ENCODE measurements at places on chromosomes 3 and 15.

- DNase-seq: no peak
These were observed 14.6 kb upstream of the CPOX start for GRCh38 chr3:98608029-98608428.

GRCh38 chr3:194905696-194906095 lies 220.0 kb downstream of the FAM43A start:
- no peak for DNase-seq

- no peak for DNase-seq
These were observed 13.5 kb downstream of the TMC3 start for GRCh38 chr15:81360491-81360890.

DNA sequence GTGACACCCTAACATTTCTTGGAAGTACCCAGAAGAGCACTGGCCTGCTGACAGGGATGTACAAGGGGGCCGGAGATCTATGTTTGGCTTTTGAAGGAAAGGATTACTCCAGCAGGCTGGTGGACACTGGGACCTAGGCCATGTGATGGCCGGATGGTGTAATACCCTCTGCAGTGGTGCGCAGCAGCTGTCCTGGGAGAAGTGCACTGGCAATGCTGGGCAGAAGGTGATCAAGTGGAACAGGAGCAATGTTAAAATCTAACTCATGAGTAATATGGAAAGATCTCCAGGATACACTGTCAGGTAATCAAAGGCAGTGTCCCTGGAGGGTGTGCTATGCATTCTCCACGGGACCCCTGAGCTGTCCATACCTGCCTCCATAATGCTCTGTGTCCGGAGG lies 71.2 kb upstream of the POMGNT2 start:
- DNase-seq: no peak

DNA sequence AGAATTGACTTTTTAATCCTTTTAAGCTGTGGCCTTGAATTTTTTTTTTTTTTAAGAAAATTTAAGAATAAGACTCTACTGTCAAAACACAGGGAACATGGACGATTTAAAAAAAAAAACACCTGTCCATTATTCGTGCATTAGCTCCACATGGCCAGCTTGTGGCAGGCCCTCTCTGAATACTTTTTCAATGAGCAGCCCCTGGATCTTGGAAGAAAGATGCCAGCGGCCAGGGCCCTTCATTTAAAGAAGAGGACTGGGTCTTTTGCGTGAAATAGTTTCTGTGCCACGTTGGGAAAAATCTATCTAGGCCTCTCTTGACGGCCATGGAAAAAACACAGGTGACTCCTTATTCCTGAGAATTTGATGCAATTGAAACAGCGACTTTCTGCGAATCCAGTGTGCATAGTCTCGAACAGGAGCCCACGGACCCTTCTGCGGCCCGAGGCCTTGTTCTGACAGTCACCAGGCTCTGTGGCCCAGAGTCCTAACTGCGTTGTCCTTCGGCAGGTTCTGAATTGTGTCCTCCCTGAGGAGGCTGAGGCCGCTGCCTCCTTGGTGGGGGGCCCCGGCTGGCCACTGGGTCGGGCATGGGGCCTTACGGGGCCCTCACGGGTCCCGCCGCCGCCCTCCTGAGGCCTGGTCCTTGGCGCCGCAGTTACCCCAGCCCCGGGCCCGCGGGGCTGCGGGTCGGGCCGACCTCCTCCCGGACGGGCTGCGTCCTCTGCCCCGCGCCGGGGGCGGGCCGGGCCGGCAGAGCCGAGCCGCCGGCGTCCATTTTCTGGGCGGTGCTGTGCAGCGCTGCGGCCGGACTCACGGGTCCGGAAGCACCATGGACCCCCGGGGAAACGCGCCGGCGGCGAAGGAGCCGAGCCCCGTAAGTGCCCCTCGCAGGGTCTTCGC lies 33.5 kb downstream of the ZBTB38 start:
- DNase-seq: no peak

- no peak for DNase-seq
These were observed 28.6 kb downstream of the MEGF11 start for GRCh38 chr15:66224946-66225345.

- DNase-seq: no peak
These were observed 15.0 kb downstream of the LRRK1 start for GRCh38 chr15:100934166-100934565.

GRCh38 chr3:29747991-29748390 lies 467.1 kb downstream of the RBMS3 start:
- no peak for DNase-seq

DNA sequence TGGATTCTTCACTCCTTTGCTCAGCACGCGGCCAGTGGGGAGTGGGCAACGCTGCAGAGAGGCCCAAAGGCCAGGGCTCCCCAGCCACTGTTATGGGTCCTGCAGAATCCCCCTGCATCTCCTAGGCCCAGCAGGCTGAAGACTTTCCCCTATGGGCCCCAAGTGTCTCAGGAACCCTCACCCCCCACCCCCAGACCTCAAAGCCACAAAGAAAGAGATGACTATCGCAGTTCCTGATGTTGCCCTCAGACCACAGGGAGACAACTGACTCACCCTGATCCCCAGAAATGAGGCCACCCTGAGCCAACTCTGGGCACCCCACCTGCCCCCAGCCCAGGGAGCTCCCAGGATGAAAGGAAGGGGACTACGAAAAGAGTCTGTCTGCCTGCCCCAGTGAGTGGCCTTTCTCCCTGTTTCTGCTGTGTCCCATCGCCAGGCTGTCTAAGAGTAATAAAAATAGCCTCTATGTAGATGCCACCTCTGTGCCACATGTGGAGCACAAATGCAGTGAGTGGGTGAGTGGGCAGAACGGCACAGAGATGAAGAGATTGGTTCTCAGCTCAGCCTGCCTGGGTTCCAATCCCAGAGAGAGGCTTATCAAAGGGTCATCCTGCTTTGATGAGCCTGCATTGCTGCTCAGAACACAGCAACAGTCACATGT lies 283.0 kb downstream of the UACA start:
- peak; percentile 34 for DNase-seq

All from stimulated activated CD8-positive, alpha-beta memory T cell treated with anti-CD3 and anti-CD28 coated beads, Interleukin-15, amount 100 ng/mL, for 1 hour (primary cell).